Inflammatory macrophage treated with lipopolysaccharide for 1 hour (primary cell): ENCODE measurements at places on chromosomes 1 and 21.

- DNase-seq, result peak; percentile 34
Measured at GRCh38 chr1:35883635-35884101, 659 bp downstream of the AGO1 start.

DNA sequence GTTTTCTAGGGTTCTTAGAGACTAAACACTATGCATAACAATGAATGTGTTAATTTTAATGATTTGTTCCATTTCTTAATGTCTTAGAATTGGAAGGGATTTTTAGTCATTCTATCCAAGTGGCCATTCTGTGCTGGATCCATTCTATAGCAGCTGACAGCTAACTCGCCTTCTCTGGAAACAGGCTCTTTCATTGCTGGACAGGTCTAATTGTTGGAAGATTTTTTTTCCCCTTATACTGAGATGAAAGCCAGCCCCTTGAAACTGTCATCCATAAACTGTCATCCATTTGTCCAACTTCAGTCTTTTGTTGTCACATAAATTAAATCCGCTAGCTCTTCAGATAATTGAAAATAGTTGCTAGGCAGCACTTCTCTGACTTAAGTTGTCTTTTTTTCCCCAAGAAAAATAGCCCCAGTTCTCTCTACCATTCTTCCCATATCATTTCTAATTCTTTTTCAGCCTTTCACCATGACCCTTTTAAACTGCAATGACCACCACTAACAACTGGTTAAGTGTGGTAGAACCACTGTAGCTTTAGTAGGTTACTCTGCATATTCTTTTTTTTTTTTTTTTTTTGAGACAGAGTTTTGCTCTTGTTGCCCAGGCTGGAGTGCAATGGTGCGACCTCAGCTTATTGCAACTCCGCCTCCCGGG, 19.7 kb downstream of the AK4 start:
- DNase-seq, result no peak

GRCh38 chr1:34742667-34743270, 12.1 kb upstream of the GJB5 start:
- DNase-seq, result peak; percentile 75

DNA sequence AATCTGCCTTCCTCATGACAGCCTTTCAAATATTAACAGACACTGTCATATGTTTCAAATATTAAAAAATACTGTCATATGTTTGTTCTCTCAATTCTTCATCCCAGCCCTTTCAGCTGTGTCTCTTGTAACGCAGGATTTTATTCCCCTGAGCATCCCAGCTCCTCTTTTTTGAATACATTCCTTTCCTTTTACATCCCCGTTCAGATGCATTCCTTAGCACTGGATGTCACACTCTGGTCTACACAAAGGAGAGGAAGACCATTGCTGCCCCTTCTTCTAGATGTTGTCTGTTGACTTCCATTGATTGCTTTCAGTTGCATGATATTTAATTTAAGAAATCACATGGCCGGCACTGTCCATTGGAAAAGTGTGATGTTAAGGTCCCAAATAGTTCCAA, 117.4 kb upstream of the PAXBP1 start:
- DNase-seq, result no peak
